Stimulated activated CD8-positive, alpha-beta memory T cell treated with anti-CD3 and anti-CD28 coated beads, Interleukin-15, amount 100 ng/mL, for 4 hours (primary cell): ENCODE measurements at places on chromosomes 3 and 15.

DNA sequence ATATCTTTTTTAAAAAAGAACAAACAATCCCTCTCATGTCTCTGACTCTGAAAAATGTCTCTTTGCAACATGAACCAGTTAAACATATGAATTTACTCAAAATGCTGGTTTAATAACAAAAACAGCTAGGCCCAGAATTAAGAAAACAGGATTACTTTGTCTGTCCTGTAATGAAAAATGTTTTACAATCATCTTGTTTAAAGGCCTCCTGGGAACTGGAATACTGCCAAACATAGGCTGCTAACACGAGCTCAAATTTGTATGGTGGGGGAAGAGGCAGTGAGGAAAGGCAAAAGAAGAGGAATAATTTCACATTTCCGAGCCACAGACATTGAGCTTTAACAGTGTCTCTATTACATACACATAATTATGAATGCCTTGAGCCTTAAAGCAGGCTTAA lies 61.7 kb upstream of the PPIB start:
- DNase-seq = no peak

- no peak for DNase-seq
These were observed 1271.7 kb upstream of the GBE1 start for GRCh38 chr3:83033133-83033532.

DNA sequence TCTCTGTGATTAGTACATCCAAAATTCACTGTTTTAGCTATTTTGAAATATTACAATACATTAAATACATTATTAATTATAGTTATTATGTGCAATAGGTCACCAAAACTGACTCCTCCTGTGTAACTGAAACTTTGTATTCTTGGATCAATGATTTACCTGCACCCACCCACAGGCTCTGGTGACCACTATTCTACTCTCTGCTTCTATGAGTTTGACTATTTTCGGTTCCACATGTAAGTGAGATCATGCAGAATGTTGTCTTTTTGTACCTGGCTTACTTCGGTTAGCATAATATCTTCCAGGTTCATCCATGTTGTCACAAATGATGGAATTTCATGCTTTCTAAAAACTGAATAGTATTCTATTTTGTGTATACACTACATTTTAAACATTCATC lies 43.8 kb downstream of the SLC2A2 start:
- no peak for DNase-seq

- no peak for DNase-seq
These were observed 1.3 kb downstream of the CTNNB1 start for GRCh38 chr3:41200669-41201021.

DNA sequence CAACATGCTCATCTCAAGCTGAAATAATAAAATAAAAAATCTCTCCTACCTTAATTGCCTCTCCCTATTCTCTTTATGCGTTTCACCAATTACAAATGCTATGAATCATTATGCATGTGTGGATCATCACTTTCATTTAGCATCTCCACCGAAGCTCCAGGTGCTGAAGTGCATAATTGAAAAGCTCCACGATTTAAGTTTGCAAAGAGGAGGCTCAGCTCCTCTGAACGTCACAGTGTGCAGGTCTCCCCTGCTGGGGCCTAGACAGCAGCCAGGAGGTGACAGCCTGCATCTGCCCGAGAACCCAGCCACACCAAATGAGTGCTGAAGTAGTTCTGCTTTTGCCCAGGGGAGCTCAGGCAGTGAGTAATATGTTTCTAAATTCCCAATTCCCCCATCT lies 60.5 kb upstream of the GLCE start:
- no peak for DNase-seq

GRCh38 chr3:142353571-142353970 lies 94.3 kb downstream of the XRN1 start:
- no peak for DNase-seq

- no peak for DNase-seq
These were observed 138.5 kb downstream of the ARPP21 start for GRCh38 chr3:35777563-35778554.

DNA sequence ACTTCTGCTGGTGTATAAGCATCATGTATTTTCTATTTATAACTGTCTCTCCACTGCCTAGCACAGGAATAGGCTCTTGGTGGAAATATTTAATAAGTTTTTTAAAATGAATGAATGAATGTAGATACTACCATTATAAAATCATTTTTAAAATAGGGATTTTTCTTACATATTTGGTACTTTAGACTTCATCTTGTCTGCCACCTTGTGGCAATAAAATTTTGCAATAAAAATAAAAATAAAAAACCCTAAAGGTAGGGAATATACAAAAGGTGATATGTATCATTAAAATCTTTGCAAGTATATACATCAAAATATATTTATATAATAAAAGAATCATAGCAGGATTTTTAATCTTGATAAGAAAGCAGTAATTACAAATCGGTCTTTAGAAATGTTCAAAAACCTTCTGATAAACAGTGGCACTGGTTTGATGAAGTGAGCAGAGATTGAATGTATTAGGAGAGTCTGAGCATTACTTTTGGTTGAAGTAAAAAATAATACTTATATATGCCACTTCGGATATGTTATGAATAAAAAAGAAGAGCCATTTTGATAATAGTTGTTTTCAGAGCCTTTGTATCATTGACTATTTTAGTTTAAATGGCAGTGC lies 95.2 kb downstream of the SPATA16 start:
- DNase-seq = no peak

- DNase-seq = no peak
These were observed 13.3 kb upstream of the SH3BP5 start for GRCh38 chr3:15345608-15346137.

GRCh38 chr3:160945336-160945735 lies 159.8 kb downstream of the B3GALNT1 start:
- DNase-seq = no peak

- DNase-seq = no peak
These were observed 57.0 kb upstream of the NR2E3 start for GRCh38 chr15:71753346-71753745.

GRCh38 chr3:117303443-117303842 lies 593.9 kb downstream of the TUSC7 start:
- DNase-seq = no peak

- DNase-seq = no peak
These were observed 49.4 kb downstream of the RBMS3 start for GRCh38 chr3:29329986-29330890.

- no peak for DNase-seq
These were observed 215.5 kb upstream of the POU1F1 start for GRCh38 chr3:87491843-87492242.

- no peak for DNase-seq
These were observed 53.9 kb upstream of the ITGA11 start for GRCh38 chr15:68485721-68486360.

DNA sequence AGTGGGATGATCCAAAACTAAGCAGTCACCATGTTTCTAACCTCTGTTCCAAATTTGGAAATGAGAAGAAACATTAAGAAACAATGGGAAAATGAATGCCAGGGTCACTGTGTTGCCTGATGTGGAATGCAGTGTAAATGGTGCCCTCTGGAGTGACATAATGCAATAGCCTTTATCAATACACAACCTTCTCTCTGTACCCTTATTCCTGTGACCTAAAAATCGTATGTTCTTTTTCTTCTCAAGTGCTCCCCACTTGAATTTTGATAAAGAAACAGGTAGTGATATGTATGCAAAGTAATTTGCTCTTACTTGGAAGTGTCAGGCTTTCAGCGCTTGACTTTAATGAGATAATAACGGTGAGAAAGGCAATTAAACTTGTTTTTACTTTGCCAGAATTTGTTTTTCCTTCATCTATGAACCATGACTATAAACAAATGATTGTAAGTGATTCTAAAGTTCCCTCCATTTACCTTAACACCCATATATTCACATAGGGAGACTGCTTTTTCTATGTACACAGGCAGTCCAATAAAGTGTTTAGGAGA lies 145.8 kb upstream of the THRB start:
- DNase-seq = no peak

DNA sequence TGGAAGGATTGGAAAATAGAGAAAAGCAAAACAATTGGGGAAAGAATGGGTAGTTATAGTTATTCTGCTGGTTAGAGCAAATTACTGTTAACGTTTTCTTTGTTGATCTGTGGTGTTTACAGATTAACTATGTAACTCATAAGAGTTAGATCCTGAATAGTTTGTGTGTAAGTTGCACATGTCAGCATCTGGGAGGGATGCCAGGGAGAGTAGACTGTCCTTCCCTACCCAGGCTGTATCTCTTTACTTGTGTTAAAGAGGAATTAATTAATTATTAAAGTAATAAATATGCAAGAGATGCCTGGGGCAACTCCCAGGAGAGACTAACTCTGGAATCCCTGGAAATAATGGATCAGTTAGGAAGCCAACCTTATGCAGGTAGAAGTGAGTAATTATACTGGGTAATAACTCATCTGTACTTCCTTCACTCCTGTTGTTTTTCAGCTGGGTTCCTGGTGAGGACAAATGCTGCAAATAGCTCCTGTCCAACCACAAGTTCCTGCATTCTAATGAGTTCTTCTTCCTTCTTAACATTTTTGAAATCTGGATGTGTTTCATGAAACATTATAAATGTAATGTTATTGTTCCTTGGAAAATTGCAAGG lies 18.9 kb downstream of the GHRL start:
- no peak for DNase-seq

- DNase-seq = no peak
These were observed 83.6 kb upstream of the XCR1 start for GRCh38 chr3:46110701-46111493.

- DNase-seq = no peak
These were observed 13.6 kb upstream of the CSK start for GRCh38 chr15:74768099-74768770.

DNA sequence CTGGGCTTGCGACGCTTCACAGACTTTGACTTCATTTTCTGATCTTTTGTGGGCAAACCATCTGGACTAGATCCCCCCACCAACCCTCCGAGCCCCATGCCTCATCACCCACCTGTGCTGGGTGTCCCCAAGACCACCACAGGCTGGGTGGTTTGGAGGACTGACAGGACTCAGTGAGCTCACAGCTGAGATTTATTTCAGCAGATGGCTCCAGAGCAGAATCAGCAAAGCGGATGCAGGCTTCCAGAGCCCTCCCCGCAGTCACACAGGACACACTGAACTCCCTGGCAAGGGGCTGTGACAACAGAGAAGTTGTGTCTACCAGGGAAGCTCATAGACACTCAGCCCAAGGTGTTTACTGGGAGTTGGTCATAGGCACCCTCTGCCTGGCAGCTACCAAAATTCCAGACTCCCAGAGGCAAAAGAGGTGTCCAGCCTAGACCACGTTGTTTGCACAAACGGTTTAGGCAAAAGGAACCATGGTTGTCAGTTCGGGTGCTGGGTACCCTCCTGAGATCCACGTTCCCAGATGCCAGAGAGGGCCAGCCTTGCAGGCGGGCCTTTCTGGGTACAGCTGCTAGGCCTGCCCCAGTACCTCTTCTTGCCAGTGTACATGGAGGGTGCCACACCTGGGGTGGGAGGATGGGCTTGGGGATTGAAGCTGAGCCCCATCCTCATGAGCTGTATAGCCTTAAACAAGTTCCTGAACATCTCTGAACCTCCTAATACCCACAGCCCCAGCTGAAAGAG lies 170.3 kb downstream of the NSMCE3 start:
- DNase-seq = no peak

DNA sequence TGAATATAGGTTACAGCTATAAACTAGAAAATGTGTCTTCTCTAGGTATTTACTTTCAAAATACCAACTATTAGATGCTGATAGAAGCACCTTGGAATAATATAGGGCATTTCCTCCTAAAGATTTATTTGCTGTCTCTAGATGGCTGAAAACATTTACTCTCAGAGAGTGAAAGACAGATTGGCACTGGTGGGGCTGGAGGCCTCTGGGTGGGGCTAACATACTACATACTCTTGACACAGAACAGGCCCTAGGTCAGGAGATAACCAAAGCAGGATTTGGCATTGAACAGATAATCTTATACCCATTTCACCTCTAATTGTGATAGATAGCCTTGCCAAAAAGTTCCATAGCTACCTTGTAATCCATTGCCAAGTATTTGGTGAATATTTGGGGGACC lies 253.3 kb upstream of the TBC1D5 start:
- DNase-seq = no peak

DNA sequence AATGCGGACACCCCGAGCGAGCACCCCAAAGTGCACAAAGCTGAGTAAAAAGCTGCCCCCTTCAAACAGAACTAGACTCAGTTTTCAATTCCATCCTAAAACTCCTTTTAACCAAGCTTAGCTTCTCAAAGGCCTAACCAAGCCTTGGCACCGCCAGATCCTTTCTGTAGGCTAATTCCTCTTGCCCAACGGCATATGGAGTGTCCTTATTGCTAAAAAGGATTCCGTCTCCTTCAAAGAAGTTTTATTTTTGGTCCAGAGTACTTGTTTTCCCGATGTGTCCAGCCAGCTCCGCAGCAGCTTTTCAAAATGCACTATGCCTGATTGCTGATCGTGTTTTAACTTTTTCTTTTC lies 5.3 kb downstream of the BHLHE40 start:
- DNase-seq = no peak

- DNase-seq = no peak
These were observed 66.6 kb downstream of the PDZRN3 start for GRCh38 chr3:73557986-73558726.

DNA sequence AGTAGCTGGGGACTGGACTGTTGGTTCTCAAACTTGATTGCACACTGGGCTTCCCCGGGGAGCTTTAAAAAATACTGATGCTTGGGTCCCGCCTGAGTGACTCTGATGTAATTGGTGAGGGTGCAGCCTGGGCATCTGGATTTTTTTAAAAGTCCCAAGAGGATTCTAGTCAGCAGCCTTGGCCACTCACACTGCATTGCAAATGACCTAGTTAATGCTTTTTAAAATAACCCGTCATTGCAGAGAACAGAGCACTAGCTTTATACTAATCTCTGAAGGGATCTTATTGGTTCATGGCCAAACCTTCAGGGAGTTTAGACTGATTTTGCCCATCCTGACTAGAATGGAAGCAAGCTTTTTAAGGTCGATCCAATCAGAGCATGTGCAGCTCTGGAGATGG lies 310.6 kb upstream of the PROK2 start:
- DNase-seq = no peak

- no peak for DNase-seq
These were observed 182.3 kb upstream of the LINGO1 start for GRCh38 chr15:77815015-77815414.

- no peak for DNase-seq
These were observed 20.0 kb downstream of the TRIM71 start for GRCh38 chr3:32837789-32838188.

DNA sequence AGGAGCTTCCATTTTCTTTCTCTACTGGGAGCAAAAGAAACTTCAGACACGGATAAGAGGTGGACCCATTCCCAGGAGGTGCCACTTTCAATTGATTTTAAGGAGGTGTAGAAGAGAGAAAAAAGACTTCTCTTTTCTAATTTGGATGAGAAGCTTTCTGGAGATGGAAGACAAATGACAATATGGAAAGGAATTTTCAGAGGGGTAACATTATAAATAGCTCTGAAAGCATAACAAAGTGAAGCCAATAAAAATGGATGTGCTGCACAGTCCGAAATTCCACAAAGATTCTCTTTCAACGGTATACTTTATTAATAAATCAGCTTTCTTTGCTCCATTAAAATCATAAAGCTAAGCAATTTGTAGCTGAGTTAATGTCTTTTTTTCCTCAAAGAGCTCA lies 607.2 kb upstream of the MDFIC2 start:
- DNase-seq = no peak

GRCh38 chr15:65226221-65226620 lies 14.9 kb upstream of the CILP start:
- no peak for DNase-seq
